ENCODE measurements at places on chromosomes 5 and 9.

- DNase-seq = peak; percentile 93
These were observed 4.0 kb downstream of the CXXC5 start for GRCh38 chr5:139651853-139652787.

DNA sequence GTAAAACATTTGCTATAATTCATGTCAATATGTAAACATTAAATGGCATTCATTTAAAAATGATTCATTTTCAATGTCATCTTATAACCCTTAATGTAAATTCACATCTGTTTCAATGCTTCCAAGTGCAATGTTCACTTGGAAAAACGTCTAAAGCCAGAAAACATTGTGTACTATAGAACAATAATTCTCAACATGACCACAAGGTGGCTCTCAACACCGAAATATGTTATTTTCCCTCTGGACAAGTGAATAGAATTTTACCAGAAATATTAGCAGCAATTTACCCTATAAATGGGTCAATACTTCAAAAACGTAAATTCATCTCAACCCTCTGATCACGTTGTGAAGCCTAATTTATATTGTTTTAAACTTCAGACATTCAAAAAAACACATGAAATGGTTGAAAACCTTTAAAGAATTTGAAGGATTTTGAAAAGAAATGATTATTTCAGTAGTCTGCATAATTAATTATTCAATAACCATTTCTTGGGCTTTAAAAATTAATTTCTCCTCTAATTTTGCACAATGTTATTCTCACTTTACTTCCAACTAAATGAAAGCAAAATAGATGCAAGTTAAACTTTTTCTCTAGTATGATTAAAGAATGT is 11.0 kb downstream of the CDH10 start:
- no peak for DNase-seq

DNA sequence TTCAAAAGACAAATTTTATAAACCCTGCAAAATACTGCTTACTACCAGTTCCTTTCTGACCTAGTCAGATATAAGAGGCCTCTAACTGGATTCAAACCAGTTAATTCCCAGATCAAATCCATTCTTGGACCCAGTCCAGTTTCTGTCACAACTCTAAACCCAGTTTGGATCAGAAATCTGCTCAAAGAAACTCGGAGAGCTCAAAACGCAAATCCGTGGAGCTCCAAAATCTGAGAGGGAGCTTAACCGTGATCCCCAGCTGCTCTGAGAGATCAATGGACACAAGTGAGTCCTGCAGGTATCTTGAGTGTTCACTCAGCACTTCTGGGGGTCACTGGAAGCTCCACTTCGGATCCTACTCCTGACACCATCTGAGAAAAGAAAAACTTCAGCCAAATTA is 348.1 kb upstream of the PTGER4 start:
- DNase-seq = no peak

DNA sequence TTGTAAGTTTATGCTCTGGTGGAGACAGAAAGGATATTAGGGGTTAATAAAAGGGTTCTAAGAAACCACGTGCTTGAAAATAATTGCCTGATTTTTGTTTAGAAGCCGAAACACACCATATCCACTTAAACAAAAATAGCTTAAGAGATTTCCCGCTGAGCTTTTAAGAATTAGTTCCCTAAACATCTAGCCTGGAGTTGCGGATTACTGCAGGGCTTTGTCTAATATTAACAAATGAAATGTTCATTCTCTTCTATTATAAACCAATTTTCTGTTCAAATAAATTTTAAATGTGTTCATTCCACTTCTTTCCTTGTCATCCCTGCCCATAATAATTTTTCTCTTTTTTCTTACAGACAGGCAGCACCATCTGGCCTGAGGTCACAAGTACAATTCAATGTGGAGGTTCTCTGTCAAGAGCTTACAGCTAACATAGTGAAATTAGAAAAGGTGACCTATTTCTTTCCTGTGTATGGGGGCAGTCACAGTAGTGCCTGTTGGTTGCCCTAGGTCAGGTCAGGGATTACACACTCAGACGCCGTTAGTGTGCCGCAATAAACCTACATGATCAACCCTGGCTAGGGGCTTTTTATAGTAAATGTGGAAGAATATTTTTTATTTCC is 65.3 kb downstream of the GRAMD2B start:
- no peak for DNase-seq

GRCh38 chr5:98108497-98108896 is 665.0 kb upstream of the RGMB start:
- no peak for DNase-seq

DNA sequence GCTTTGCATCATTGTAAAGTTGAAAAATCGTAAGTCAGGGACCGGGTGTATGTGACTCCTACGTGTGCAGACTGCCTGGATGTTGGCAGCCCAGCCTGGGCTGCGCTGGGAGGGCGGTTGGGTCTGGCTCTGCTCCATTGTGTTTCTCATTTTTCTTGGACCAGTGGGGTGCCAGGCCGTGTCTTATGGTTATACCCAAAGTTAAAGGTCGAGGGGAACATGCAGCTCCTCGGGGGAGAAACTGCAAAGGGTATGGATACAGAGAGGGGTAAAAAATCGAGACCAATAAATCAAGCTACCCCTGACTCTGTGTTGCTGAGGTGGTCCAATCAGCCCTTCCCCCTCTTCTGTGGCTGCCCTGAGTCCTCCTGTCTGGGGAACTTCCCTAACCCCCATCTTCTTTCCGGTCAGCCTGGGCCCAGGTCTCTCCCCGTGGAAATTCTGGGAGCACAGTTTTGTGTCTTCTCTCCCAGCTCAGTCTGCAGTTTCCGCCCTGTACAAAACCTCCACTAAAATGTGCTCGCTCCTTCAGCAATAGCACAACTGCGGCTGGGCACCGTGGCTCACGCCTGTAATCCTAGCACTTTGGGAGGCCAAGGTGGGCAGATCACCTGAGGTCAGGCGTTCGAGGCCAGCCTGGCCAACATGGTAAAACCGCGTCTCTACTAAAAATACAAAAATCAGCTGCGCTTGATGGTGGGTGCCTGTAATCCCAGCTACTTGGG is 34.1 kb upstream of the UNC5A start:
- peak; percentile 35 for DNase-seq

- no peak for DNase-seq
These were observed 152.5 kb downstream of the RNF180 start for GRCh38 chr5:64318175-64318574.

DNA sequence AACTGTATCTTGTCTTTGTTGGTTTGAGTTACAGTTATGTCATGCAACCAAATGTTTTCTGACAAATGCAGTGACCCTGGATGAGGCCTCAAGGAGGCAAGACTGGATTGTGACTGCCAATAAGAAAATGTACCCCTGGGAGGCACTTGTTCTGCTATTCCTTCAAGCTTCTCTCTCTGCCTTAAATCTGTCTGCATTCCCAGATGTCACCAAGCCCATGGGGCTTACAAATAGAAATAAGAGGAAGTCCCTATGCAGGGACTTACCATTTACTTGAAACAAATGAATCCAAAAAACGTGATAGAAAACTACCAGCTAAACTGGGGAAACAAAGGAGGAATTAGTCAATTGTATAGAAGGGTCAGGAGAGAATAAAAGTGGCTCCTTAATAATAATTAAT is 8.2 kb upstream of the PARP8 start:
- no peak for DNase-seq

- DNase-seq = no peak
These were observed 23.8 kb upstream of the PHF19 start for GRCh38 chr9:120900824-120901223.

- no peak for DNase-seq
These were observed 3.4 kb upstream of the GRPEL2 start for GRCh38 chr5:149341876-149342275.

DNA sequence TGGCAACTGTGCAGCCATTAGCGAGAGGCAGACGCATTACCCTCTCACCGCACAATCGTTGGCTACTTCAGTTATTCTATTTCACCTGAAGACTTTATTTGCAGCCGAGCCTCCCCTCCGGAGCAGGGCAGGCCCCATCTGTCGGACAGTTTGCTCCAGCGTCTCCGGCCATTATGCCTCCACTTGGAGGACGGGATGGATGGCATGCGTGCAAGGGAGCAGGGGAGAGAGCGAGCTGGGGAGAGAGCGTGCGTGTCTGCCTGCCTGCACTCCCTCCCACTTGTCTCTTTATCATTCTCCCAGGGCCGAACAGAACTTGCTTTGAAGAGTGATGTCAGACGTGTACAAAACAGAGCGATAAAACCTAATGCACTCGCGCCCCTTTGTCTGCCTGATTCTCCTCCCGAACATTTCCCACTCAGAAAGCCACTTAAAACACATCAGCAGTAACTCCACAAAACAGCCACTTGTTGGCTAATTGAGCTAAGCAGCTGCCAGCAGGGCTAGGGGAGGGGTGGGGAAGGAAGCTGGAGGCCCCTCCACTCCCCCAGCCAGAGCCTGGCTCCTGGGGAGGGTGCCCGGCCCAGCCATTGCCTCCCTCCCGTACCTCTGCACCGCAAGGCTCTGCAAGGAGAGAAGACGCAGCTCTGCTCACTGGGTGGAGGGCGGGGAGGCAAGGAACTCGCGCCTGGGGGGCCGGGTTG is 43.4 kb upstream of the FUBP3 start:
- peak; percentile 53 for DNase-seq

- DNase-seq = no peak
These were observed 90.8 kb downstream of the TMEM167A start for GRCh38 chr5:82986404-82986803.

GRCh38 chr5:54421976-54422375 is 33.5 kb upstream of the HSPB3 start:
- no peak for DNase-seq

DNA sequence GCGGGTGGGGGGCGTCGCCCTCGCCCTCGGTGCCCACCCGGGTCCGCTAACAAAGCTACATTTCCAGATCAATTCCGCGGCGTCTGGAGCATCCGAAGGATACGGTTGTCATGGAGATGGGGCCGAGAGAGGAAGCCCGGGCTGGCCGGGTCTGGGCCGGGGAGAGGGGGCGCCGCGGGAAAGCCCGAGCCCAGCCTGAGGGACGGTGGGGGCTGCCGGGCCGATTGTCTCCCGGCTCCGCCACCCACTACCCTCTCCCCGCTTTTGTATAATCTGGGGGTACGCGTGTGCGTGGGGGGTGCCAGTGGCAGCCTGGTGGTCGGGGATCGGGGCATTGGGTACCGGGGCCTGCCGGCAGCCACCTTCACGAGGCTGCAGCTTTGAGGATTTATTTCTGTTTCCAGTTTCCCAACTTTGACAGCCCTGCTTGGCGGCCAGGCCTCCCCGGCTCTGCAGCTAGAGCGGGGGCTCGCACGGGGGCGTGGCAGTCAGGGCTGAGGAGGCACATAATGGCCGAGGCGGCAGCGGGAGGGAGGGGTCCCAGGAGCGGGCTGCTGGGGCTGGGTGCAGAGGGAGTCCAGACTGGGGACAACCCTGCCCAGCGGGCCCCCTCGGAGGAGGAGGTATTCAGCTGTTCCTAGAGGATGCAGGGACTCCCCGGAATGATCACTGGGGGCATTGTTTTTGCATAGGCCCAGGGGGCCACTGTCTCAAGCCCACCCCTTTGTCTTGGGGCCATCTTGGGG is 626 bp downstream of the PSD2 start:
- DNase-seq = peak; percentile 68

GRCh38 chr5:157345067-157345466 is 79.1 kb downstream of the CYFIP2 start:
- no peak for DNase-seq

- peak; percentile 83 for DNase-seq
These were observed 22.1 kb upstream of the NDST1 start for GRCh38 chr5:150485693-150486401.

- peak; percentile 53 for DNase-seq
These were observed 47.2 kb upstream of the TTC23L start for GRCh38 chr5:34791761-34792244.

DNA sequence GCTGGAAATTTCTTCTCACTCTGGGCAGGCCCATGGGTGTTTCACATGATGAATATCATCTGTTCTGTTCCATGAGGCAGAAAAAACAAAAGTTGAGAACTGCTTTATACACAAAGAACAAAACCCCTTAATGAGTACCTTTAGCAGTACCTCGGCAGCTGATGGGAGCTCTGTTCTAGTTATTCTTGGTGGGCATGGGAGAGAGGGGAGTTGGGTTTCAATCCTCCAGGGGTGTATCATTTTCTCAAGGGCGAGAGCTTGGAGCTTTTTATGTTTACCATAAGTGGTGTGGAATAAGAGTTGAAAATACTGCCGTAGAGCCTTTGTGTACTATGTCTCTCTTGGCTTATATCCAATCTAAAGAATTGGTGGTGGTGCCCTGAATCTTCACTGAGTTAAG is 103.3 kb upstream of the ZNF608 start:
- no peak for DNase-seq

DNA sequence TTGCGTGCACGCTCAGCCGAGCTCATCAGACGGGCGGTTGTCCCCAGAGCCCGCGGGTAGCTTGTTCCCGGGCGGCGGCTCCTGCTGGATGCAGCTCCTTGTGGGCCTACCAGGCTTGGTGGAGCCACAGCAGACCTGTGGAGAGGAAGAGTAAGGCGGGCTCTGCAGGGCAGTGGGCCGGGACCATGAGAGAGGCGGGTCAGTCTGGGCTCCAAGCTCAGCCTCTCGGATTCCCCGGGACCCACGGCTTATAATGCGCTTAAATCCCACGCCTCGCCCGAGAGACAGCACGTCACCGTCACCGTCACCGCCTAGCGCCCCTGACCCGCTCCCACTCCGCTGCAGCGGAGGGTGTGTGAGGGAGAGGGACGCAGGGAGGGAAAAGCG is 1.9 kb upstream of the ANKRD18A start:
- DNase-seq = no peak

- peak; percentile 89 for DNase-seq
These were observed 86.0 kb downstream of the BRINP1 start for GRCh38 chr9:119283078-119283794.

GRCh38 chr5:68429510-68429909 is 214.0 kb downstream of the PIK3R1 start:
- no peak for DNase-seq

- peak; percentile 85 for DNase-seq
These were observed 342.6 kb upstream of the CCNH start for GRCh38 chr5:87755360-87755759.

- no peak for DNase-seq
These were observed 29.5 kb downstream of the SLC25A46 start for GRCh38 chr5:110768138-110768860.

DNA sequence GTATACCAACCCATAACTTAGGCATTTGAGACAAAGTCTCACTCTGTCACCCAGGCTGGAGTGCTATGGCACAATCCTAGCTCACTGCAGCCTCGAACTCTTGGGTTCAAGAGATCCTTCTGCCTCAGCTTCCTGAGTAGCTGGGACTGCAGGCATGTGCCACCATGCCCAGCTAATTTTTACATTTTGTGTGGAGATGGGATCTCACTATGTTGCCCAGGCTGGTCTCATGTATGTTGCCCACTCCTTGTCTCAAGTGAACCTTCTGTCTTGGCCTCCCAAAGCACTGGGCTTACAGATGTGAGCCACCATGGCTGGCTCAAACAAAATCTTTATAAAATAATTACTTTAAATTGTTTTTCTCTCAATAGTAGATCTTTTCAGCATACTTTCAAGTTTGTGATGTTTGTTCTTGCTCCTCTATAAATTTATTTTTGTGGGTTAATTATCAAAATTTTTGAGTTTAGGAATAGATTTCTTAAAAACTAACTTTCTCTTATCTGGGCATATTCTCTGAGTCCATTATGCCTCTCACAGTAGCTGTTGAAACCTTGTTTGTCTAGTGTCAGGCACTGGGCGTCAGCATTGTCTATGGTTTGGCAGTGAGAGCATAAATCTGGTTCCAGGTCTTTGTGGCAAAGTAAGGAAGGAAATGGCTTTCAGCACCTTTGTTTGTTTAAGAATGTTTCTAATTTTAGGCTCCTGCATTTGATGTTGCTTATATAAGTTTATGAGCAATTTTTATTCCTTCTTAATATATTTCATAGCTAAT is 38.7 kb downstream of the NLN start:
- DNase-seq = no peak

Measured in endodermal cell (in vitro differentiated cells).